ENCODE measurements at places on chromosomes 6 and 20.
A peak's percentile ranks its signal among the peaks of the same experiment; 100 is the strongest.

DNA sequence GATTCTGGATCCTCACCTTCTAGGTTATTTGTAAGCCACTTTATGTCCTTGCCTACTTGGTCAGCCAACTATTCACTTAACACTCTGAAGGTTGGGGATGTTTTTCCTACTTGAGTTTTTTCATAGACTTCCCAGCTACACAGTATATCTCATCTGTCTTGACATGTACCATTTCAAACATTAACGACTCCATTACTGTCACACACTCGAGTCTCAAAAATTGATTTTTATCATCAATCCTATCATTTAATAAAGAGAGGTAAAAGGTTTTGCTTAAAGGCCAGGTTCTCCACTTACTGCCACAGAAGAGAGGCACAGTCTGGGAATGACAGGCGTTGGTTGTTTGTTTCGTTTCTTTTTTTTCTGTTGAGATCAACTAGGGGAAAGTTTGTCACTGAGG lies 38.2 kb upstream of the LAMP5 start:
- DNase-seq, result no peak

DNA sequence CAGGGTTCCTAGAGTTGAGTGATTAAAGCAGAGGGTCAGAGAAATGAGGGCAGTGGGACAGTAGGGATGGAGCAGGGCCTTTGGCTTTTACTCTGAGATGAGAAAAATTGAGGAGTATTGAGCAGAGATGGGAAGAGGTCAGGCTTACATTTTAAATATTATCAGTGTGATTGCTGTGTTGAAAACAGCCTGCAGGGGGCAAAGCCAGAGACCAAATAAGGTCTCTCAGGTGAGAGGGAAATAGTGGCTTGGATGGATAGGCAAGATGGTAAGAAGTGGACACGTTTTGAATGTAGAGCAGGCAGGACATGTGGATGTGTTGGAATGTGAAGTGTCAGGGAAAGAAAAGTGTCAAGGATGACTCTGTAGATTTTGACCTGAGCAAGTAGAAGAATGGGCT lies 105.0 kb upstream of the MAP3K7 start:
- no peak for DNase-seq

GRCh38 chr6:28880894-28881780 lies 42.6 kb downstream of the TRIM27 start:
- peak; percentile 89 for DNase-seq

GRCh38 chr6:127096167-127096566 lies 22.3 kb upstream of the RSPO3 start:
- DNase-seq, result no peak

DNA sequence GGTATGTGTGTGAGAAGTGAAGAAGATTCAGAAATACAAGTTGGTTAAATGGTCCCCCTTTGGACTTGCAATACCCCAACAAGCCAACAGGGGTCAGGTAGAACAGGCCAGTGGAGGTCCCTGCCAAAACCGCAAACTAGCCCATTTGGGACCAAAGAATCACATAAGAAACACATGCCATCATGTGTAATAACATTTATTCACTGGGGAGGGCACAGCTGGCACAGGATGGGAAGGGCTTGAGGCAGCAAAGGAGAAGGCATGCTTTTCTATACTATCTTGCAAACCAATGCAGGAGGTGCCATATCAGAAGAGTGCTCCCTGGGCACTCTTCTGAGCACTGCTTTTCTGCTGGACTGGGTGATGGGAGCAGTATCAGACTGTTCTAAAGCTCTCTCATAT lies 116.1 kb upstream of the TRAF3IP2 start:
- DNase-seq, result peak; percentile 36

DNA sequence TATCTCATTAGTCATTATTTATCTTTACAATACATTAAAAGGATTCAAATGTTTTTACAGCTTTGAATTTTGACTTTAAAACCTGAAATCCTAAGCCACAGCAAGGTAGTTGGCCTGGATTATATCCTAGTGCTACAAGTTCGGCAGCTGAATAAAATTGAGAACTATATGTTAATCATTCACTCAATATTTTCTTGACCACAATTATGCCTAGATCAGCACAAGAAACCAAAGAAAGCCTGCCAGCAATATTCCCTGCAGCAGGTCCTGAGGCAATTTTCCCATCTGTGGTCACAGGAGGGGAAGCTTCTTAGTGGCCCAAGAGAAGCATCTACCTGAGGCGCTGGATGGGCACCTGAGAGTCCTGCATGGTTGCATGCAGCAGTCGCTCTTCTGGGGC lies 183.5 kb downstream of the GMDS start:
- no peak for DNase-seq

GRCh38 chr6:126477678-126478077 lies 137.8 kb downstream of the CENPW start:
- no peak for DNase-seq

DNA sequence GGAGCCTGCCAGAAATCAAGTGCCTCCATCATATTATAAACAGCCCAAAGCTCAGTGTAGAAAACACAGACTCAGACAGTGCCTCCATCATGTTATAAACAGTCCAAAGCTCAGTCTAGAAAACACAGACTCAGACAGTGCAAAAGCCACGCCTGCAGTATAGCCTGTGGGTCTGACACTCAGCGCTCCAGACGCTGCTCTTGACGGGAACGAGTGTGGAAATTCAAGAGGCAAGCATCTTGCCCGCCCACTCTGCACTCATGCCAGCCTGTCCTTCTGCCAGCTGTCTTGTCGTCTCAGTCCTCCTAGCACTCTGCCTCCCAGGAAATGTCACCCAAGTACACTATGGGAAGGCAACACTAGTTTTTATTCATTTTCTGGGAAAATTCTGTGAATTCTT lies 274.2 kb upstream of the CDH4 start:
- DNase-seq, result no peak

DNA sequence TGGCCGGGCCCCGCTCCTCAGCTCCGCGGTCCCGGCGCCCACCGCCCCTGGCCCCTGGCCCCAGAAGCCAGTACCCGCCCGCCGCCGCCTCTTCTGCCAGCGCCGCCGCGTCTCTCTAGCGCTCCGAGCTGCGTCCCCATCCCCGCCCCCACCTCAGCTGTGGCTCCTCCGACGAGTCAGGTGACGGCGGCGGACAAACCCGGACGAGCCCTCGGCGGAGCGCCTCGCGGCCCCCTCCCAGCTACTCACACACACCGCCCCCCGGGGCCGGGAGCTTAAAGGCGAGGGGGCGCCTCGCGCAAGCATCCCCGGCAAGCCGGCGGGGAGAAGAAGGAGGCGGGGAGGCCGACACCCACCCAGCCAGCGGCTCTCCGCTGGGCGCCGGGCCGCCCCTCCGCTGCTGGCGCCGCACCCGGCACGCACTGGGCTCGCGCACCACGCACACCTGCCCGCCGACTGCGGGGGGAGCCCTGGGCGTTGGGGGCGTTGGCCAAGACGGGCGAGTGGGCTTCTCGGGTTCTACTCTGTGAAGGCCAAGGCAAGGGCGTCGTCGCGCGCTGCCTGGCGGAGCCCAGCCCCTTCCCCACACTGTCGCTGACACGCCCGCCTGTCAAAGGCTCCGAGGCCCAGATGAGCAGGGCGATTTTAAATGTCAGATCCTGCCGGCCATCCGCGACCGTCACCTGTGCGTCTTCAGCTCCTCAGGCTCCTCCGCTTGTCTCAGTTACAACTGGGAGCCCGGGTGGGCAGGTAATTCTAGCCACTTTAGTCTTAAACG lies at the start of gene SNAP91:
Gene SNAP91 (minus strand): TSS at position 132 of the 778 bp plus-strand sequence. CDS start 1,174 bp downstream, outside the sequence.
- peak; percentile 69 for DNase-seq

- DNase-seq, result no peak
Observed at GRCh38 chr6:75906871-75907270, 157.8 kb downstream of the MYO6 start.

DNA sequence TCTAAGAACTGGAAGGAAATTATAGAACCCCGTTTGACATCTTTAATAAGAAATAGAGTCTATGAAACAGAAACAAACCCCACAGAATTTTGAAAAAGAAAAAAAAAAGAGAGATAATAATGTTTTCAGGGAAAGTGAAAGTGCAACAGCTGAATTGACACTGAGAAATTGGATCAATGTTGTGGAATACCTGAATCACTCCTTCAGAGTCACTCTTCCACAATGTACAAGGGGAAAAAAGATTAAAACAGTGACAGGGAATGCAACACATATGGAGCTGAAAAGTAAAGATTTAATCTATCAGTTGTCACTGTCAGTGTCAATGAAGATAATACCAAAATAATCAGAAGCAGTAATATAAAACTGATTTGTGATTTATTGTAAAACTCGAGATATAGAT lies 520.8 kb upstream of the HS3ST5 start:
- DNase-seq, result no peak

DNA sequence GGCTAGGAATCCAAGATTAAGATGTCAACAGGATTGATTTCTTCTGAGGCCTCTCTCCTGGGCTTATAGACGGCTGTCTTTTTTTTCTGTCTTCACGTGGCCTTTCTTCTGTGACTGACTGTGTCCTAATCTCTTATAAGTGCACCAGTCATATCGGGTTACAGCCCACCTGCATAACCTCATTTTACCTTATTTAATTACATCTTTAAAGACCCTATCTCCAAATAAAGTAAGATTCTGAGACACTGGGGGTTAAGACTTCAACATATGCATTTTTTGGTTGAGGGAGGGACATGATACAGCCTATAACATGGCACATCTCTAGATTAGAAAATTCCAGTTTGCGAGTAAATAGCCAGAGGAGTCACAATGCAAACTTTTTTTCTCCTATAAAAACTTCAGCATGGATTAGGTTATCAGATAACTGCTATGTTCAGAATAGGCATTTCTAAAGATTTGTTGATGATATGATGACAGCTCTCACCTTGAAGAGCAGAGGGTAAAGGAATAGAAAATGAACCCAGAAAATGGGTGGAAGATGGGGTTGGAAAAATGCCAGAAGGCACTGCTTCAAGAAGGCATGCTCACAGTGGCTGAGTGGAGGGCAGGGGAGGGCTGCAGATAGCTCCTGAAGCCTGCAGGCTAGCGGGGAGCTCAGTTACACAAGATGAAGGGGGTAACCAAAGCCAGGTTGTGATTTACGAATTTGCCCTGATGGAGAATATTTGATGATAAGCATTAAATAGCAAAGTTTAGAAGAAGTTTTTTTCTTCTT lies 8.7 kb upstream of the PDE7B start:
- DNase-seq, result no peak

DNA sequence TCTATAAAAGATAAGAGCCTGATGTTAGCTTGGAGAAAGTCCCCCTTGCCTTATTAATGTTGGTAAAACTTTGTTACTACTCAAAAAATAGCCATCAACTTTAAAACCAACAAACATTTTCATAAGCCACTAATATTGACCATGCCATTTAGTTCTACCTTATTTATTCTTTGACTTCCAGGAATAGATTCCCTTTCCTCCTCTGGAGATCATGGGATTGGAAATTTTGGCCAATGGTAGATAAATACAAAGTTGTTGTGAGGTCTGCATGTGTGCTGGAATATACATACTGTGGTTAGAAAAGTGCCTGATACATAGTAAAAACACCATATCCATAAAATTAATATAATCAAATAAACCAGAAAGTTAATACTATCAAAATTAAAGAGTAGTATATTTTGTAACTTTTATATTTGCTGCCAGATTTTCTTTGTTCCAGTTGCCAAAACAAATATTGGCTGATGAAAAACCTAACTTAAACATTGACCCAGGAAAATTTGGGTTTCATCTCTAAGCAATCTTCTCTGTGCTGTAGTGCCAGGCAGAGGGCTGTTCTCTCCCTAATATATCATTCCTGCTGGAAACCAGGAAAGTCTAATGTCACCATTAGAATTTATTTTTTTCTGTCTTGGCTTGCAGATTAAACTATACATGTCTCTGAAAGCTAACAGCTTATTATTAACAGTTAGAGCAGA lies 169.1 kb downstream of the NKAIN2 start:
- DNase-seq, result no peak

DNA sequence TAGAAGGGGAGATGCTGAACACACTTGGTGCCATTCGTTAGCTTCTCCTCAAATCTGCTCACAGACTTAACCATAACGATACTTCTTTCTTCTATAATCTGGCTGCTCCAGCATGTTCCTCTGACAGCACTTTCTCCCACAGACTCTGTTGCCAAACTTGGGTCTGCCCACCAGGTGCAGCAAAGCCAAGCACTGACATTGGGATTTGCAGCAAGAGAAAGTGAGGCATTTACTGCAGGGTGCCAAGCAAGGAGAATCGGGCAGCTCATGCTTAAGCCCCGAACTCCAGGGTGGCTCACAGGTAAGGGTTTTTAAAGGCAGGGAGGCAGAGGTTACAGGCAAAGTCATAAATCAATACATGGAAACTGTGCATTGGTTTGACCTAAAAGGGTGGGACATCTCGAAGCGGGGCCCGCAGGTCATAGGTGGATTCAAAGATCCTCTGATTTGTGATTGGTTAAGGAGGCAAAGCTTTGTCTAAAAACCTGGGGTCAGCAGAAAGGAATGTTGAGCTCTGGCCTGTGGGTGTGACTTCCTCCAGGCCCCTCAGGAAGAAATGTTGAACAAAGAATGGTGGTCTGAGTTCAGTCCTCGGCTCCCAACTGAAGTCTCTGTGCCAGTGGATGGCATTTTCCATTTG lies 25.1 kb upstream of the PNPLA1 start:
- DNase-seq, result no peak
